ENCODE measurements at places on chromosomes 7 and 10. TPM values are rescaled to one million over a fixed set of nuclear protein-coding genes. Genes with fewer than 3 reads are reported as not detected.

GRCh38 chr10:46018453-46019176 lies 11.8 kb downstream of the NCOA4 start:
- DNase-seq, result no peak

DNA sequence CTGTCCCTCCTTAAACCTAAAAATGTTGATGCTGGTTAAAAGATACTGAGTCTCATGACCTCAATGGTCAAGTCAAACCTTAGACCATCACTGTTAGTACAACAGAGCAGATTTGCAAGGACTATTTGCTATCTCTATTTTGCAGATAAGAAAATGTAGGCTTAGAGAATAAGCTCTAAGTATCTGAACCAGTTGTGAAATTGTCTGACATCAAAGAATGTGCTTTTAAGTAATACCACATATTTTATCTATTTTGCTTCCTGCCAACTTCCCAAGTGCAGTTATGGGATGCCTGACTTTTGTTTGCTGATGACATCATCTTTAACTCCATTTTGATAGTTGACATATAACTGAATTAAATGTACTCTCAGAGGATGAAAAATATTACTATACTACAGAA lies 83.6 kb upstream of the TMEM106B start:
- no peak for DNase-seq

Gene CYP3A5
- total RNA-seq, result not detected

DNA sequence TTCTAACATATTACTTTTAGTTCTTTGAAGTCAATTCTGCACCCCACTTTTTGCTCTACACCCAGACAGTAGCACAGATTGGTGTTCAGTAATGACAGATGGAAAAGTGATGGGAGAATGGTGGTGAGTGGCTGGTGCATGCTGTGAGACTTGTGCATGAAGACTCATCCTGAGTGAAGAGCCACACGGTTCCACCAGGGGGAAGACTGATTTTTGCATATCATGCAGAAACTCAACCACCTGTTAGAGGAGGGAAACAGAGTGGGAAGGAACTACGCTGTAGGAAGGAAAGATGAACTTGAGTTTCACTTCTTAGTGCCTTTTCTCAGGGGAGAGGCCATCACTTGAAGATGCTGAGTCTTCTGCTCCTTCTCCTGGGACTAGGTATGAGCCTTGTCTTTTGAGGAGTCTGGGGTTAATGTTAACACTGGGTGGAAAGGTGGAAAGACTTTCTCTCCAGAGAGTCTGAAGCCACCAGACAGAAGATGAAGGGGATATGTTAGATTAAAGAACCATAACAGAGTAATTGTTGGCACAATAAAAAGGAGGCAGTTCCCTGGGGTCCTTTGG lies 9.3 kb upstream of the PRSS1 start:
- no peak for DNase-seq

- no peak for DNase-seq
Measured at GRCh38 chr7:4444106-4444505, 238.0 kb upstream of the FOXK1 start.

Gene TMEM196
- total RNA-seq, result 3.6 TPM

Gene FGFBP3
- total RNA-seq, result 7.5 TPM

Gene PKD2L1
- total RNA-seq, result 0.44 TPM

DNA sequence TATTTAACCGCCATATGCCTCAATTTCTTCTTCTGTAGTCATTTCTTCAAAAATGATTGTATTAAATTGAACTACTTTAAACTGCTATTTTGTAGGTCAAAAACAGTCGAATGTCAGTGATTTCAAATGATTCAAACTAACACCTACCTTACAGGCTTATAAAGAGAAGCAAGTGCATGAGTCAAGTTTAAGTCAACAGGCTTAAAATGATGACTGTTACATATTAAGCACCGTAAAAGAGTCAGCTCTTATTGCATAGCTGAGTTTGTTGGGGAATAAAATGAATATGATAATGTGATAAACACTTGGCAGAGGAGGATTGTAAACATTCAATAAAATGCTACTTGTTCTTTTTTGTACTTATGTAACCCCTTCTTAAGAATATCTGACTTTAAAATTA lies 90.1 kb upstream of the ANKRD1 start:
- no peak for DNase-seq

DNA sequence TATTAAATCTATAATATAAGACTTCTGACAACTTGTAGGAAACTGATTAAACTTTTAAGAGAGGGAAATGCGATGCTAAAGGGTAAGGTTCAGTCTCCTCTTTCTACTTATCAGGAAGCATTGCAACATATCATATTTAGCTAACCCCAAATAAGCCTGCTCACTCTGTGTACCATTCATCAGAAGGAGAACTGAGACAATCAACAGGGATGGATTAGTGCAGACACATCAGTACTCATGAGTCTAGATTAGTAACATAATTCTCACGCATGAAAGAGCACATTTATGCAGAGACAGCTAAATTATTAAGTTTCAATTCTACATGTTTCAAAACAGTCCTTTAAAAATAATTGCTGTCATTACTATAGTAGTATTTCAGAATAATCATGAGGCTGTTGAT lies 354.2 kb upstream of the ZWINT start:
- DNase-seq, result no peak

GRCh38 chr7:52382731-52383130 lies 652.7 kb upstream of the POM121L12 start:
- DNase-seq, result no peak

DNA sequence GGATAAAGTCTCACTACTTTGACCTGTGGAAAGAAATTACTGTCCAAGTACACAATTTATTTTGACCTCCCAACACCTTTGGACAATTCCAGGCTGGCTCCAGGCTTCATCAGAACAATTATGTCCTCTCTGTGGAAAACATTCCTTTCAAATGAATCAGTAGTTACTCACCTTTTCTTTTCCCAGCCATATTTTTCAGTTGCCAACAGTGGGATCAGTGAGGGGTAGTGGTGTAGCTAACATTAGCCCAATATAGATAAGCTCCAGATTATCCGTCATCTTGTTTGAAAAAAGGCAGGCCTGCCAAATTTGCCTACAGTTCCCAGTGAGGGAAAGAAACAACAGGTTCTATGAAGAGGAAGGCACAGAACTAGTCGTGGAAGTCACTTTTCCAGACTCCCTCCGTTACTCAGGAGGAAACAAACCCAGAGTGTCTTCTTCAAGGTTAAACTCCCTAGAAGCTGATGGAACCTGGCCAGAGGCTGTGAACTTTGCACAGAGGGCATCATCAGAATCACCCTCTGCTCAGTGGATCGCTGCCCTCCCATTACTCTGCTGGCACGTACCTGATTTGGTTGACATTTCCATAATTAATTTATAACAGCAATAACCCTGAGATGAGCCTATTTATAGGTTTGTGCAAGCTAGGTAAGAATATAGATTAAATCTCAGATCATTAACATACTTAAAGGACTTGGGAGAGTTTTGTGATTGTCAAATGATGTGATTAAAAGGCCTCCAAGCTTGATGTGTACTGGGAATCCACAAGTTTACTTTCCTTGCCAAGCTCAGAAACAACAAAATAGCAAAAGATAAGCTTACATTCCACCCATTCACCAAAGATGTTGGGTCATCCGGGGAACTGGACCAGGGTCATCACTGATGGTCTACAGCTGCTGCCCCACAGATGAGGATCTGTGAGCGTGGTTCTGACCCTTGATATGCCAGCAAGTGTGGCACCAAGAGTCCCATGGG lies 654.6 kb upstream of the GALNT17 start:
- DNase-seq, result no peak

GRCh38 chr10:99393683-99394082 lies 36.7 kb downstream of the GOT1 start:
- DNase-seq, result no peak

DNA sequence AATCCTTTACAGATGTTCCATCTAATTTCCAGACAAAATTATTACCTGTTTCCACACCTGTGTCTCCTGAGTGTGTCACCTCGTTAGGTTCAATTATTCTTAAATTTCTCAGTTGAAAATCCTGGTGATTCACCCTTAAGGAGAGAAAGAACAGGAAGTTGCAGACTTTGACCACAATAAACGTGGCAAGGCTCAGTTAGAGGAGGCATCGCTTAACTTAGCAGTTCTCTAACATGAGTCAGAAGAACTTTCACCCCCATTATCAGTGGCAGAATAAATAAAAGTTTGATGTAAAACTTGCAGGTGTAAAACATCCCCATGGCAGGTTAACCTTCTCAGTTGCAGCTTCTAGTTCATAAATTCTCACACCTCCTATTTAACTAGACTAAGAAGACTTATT lies 8.3 kb downstream of the XPNPEP1 start:
- no peak for DNase-seq

Gene TAS2R4
- 1.0 TPM for total RNA-seq

DNA sequence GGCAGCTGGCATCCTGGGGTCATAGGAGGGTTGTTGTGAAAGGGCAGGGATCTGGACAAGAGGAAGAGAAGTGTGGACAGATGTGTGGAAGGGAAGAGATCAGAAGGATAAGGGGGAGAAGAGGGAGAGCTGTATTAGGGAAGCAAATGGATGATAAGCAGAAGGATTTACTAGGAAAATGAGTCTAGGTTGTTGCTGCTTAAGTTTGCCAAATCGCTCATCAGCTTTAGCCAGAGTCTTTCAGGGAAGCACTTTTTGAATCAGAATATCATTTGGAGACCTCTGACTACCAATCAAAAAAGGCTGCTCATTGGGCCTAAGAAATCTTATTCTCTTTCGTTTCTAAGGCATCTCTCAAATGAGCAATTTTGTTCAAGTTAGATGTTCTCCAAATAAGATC lies 2.6 kb upstream of the CSGALNACT2 start:
- no peak for DNase-seq

DNA sequence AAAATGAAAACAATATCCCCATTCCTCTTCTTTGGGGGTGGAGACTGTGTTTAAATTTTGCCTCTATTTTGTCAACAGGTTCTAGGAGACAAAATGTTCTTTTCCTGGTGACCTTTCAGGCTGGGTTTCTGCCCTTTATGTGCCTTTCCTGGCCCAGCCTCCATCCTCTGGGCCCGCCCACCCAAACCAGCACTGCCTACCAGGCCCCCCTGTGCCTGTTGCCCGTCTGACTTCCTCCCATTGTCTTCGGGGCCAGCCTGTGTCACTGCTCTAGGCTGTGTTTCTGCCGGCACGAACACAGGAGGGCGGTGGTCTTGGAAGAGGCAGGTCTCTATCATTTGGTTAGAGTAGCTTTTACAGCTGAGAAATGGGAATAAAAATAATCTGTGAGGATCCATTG lies 13.9 kb downstream of the TSPAN14 start:
- peak; percentile 63 for DNase-seq

GRCh38 chr7:51224811-51225595 lies 91.6 kb downstream of the COBL start:
- DNase-seq, result no peak

- no peak for DNase-seq
Measured at GRCh38 chr10:29533696-29534285, 101.0 kb downstream of the SVIL start.

Gene PAX2
- total RNA-seq, result not detected

DNA sequence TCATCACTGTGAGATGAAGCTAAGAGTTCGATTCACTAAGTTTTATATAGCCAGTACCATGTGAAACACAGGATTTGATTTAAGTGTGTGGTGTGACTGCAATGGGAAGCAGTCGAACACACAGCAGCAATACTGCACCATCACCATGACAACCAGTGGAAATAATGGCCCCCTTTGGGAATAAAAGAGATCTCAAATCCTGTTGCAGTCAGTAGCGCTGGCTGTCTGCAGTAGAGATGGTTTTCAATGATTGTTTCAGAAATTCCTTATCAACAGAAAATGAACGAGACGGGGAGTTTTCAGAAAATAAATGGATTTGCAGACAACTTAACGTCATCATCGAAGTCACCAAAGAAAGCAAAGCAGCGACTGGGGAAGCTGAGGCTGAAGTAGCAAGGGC lies 91.0 kb downstream of the PTPRE start:
- DNase-seq, result no peak

- no peak for DNase-seq
Measured at GRCh38 chr7:21898265-21898930, 47.3 kb downstream of the CDCA7L start.

- peak; percentile 6 for DNase-seq
Measured at GRCh38 chr10:131738396-131738735, 162.4 kb upstream of the PPP2R2D start.

- no peak for DNase-seq
Measured at GRCh38 chr10:115945701-115946445, 327.1 kb downstream of the GFRA1 start.

DNA sequence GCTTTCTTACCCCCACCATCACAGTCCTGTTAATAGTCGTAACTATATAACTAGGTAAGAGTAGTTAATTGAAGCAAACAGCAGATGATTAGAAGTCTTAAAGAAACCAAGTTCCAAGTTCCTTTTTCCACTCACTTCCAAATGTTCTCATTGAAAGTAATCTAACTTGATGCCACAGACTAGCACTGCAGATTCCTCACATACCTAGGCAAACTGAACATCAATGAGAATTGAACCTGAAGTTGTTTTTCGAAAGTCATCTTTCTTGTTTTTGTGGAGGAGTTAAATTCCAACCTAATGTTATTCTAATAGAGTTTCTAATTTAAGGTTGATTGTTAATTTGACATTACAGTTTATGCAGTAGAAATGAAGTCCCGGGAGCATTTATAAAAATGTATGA lies 5.5 kb downstream of the PRKG1 start:
- no peak for DNase-seq

GRCh38 chr10:122812751-122813150 lies 32.9 kb downstream of the CUZD1 start:
- no peak for DNase-seq

DNA sequence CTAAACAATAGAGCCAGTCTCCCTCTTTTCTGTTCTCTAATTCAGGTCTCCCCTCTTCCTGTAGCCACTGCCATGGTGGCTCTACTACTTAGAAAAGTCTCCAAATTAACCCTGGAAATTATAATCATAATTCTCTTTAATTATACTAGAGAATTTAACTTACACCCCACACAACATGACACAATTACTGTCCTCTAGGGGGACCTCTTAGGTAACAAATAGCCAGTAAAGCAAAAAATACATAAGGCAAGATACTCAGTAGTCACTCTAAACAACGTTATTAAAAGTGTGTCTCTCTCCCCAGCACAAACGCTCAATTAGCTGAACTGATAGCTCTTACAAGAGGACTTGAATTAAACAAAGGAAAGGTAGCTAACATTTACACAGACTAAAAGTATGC lies 44.3 kb upstream of the ZNF107 start:
- DNase-seq, result no peak

DNA sequence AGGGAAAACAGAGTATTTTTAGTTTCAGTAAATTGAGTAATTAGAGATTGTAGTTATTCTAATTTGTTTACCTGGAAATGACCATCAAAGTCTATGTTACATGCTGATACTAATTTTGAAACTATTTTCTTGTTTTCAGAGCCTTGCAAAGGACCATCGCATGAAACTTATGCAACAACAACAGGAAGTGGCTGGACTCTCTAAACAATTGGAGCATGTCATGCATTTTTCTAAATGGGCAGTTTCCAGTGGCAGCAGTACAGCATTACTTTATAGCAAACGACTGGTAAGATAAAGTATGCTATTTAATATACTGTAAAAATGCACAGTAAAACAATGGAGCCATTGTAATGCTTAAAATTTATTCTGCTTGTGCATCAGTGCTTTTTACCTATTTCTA lies 78.5 kb downstream of the TRIM24 start:
- DNase-seq, result no peak
